ENCODE measurements at places on chromosomes 2 and 18.

DNA sequence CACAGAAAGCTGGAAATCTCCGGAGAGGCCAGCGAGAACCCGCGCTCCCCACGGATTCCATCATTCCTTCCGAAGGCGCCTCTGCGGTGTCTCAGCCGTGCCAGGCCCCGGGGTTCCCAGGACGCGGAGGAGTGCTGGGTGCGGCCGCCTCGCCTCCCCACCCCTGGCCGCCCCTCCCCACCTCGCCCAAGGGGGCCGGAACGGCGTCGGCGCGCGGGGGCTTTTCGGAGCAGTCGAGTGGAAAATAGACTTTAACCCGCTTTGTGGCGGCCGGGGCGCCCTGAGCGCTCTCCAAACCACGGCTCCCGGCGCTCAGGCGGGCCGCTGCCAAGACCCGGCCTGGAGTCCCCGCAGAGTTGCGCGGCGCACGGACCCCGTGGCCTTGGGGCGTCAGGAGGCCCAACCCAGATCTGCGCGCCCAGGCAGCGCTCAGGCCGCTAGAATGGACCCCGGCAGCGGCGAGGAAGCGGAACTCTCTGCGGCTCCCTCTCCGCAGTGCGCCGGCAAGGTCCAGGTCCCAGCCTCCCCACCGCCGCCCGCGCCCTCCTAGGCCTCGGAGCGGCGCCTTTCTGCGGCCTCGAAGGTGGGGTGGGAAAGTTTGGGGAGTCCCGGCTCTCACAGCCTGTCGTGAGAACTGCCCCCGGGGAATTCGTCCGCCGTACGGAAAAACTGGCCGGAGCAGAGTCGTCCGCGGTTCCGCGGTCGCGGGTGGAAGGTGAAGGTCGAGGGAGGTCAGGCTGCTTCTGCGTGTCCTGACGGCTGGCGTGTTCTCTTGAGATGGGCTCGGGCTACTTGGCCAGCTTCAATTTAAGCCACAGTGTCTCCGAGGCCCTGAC is 1.2 kb upstream of the EMX1 start:
- no peak overlapping the region for H3K27ac ChIP-seq
- H3K4me1 ChIP-seq = peaks cover 17% of the 10 kb centered on the region
- peak overlapping the region; percentile 57 for H3K4me3 ChIP-seq
- H3K27me3 ChIP-seq = peaks cover 62% of the 10 kb centered on the region

DNA sequence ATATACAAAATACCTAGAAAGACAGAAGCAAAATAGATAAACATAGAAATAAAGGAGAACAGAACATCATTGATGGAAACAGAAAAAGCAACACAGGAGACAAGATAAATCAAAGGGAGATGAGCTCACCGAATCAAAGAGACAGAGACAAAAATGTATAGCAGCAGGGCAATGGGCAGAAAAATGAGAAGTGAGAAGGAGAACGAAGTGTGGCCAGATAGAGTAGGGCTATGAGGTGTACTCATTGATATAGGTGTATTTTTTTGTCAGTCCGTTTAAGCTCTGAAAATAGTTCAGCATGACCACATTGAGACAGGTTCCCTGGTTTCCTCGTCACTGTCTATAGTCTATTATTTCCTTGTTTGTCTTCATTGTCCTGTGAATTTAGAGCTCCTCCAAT is 55.1 kb downstream of the SP100 start:
- DNase-seq = no peak
- H3K4me1 ChIP-seq = no peaks in the 10 kb centered on the region
- H3K36me3 ChIP-seq = no peaks in the 10 kb centered on the region
- H3K4me3 ChIP-seq = no peak overlapping the region

DNA sequence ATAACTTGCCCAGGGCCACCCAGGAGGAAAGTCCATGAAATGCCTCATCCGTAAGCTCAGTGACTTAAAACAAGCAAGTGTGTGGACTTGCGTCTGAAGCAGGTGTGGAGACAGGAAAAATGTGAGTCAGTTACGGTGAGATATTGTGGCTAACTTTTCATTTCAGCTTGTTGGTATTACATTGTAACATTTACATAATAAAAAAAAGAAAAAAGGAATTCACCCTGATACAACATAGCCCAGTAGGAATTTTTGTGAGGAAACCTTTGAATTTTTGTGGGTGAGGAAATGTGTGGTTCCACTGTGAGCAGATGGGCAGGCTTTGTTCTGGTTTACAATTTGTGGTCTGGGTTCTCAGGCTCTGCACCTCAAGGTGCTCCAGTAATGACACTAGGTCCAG is 33.7 kb upstream of the LYPD6B start:
- H3K4me3 ChIP-seq = no peak overlapping the region
- H3K27ac ChIP-seq = peak overlapping the region; percentile 55
- H3K36me3 ChIP-seq = peaks cover 64% of the 10 kb centered on the region
- H3K27me3 ChIP-seq = peaks cover 4% of the 10 kb centered on the region
- peaks cover 36% of the 10 kb centered on the region for H3K4me1 ChIP-seq
- DNase-seq = no peak

GRCh38 chr2:222057347-222058073 is 241.3 kb downstream of the PAX3 start:
- DNase-seq = no peak
- no peak overlapping the region for H3K27ac ChIP-seq
- peaks cover 44% of the 10 kb centered on the region for H3K4me1 ChIP-seq
- peaks cover 20% of the 10 kb centered on the region for H3K27me3 ChIP-seq
- H3K36me3 ChIP-seq = no peaks in the 10 kb centered on the region

DNA sequence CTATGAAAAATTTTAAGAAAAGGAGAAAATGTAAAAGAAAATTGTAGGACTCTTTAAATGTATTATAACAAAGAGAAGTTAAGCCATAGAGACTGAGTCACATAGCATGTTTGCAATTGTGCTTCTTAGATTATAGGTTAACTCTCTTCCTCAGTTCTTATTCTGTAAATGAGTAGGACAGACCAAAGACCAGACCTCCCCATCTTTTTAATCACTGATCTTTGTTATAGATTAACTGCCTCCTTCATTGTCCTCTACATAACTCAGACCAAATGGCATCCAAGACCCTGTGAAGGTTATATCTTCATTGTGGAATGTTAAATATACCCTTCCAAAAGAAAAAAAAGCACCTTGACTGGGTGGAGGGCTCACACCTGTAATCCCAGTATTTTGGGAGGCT is 316.9 kb upstream of the LRRTM4 start:
- H3K4me3 ChIP-seq = no peak overlapping the region
- no peak for DNase-seq
- no peaks in the 10 kb centered on the region for H3K4me1 ChIP-seq
- no peak overlapping the region for H3K27ac ChIP-seq
- H3K36me3 ChIP-seq = no peaks in the 10 kb centered on the region

GRCh38 chr2:218465987-218466633 is 47.2 kb downstream of the VIL1 start:
- H3K27me3 ChIP-seq = no peaks in the 10 kb centered on the region
- DNase-seq = no peak
- peaks cover 72% of the 10 kb centered on the region for H3K36me3 ChIP-seq

GRCh38 chr2:197073701-197074433 is 147.4 kb upstream of the PGAP1 start:
- DNase-seq = no peak
- H3K36me3 ChIP-seq = no peaks in the 10 kb centered on the region
- H3K4me1 ChIP-seq = no peaks in the 10 kb centered on the region
- H3K4me3 ChIP-seq = no peak overlapping the region
- H3K27ac ChIP-seq = no peak overlapping the region

DNA sequence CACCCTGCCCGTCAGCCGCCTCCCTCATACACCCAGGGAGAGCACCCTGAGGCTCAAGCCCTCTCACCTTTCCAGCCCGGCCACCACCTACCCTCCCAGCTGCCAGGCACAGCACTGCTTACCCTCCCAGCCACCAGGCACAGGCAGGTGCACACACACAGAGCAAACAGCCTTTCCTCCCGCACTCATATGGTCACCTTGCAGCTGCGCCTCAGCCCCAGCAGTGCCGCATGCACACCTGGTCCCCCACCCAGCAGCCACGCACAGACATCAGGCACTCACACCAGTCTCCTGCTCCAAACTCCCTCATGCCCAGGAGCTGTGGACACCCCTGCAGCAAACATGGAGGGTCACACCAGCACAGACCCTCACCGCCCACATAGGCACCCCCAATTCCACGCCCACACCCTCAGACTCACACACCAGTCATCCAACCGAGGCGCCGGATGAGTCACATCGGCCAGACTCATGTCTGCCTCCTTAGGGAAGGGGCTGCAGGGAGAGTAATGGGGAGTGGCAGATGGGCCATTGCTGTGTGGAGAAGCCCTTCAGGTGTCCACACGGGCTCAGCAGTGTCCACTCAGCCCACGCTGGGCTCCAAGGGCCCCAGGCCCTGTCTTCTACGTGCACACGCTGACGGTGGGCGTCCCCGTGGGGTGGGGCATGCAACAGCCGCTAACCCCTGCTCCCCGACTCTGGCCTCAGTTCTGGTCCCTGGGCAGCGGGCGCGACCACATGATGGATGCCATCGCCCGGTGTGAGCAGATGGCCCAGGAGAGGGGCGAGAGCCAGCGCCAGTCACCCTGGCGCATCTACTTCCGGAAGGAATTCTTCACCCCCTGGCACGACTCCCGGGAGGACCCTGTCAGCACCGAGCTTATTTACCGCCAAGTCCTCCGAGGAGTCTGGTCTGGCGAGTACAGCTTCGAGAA is 22.3 kb upstream of the GPR17 start:
- peaks cover 24% of the 10 kb centered on the region for H3K4me1 ChIP-seq
- no peak overlapping the region for H3K4me3 ChIP-seq
- no peak overlapping the region for H3K27ac ChIP-seq
- no peaks in the 10 kb centered on the region for H3K36me3 ChIP-seq
- peaks cover 9% of the 10 kb centered on the region for H3K27me3 ChIP-seq

GRCh38 chr2:30425326-30425725 is 21.7 kb upstream of the LCLAT1 start:
- peaks cover 22% of the 10 kb centered on the region for H3K4me1 ChIP-seq
- H3K36me3 ChIP-seq = no peaks in the 10 kb centered on the region
- H3K4me3 ChIP-seq = no peak overlapping the region
- no peak overlapping the region for H3K27ac ChIP-seq

GRCh38 chr2:30197570-30198192 is 33.7 kb upstream of the LBH start:
- H3K4me3 ChIP-seq = no peak overlapping the region
- H3K36me3 ChIP-seq = no peaks in the 10 kb centered on the region
- H3K27me3 ChIP-seq = peaks cover 12% of the 10 kb centered on the region
- H3K4me1 ChIP-seq = peaks cover 11% of the 10 kb centered on the region
- DNase-seq = no peak
